ENCODE measurements at places on chromosomes 12 and 14. TPM values are rescaled to one million over a fixed set of nuclear protein-coding genes. Genes with fewer than 3 reads are reported as not detected.

Gene NOS1
- not detected for polyA plus RNA-seq

Gene FAM161B
- polyA plus RNA-seq, result 2.4 TPM

Gene PIGH
- 46.6 TPM for polyA plus RNA-seq

Gene CLEC2D
- 102 TPM for polyA plus RNA-seq

Gene KLRK1
- polyA plus RNA-seq, result 15.8 TPM

Gene ADAM21
- polyA plus RNA-seq, result 0.18 TPM

Gene CLEC9A
- polyA plus RNA-seq, result not detected
